LNCaP clone FGC (cell line): ENCODE measurements at places on chromosomes 7 and 10.

DNA sequence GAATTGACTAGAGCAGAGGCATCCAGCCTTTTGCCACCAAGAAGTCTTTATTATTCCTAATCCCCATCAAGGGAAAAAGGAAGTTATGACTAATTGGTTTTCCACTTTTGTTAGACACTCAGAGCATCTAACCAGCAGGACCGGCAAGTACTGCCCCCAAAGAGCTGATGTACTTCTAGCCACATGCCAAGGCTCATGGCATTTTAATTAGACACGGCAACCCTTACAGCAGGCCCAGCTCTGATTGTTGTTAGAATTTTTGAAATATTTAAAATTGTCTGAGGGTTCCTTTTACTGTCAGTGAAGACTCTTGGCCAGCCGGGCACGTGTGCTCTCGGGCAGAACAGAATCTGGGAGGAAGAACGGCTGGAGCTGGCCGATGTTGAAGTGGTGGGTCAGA is 114.8 kb downstream of the SPAG6 start:
- no peak for DNase-seq

DNA sequence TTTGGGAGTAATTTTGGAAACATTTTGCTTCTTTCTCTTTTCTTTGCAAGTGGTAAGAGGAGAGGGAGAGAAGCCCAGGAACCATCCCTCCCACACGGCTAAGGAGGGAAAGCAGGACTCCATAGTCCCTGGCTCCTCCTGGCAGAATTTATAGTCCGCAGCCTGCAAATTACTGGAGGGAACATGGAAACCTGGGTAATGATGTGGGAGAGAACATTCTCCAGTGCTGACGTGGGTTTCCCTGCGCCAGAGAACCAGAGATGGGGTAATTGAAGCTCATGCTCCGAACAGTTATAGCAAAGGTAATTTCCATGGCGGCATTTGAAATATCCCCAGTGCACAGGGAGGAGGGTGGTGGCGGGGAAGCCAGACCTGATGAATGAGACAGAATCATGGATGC is 320.4 kb downstream of the RPS24 start:
- DNase-seq: no peak

GRCh38 chr7:101804967-101805366 is 12.5 kb upstream of the CUX1 start:
- DNase-seq: no peak

DNA sequence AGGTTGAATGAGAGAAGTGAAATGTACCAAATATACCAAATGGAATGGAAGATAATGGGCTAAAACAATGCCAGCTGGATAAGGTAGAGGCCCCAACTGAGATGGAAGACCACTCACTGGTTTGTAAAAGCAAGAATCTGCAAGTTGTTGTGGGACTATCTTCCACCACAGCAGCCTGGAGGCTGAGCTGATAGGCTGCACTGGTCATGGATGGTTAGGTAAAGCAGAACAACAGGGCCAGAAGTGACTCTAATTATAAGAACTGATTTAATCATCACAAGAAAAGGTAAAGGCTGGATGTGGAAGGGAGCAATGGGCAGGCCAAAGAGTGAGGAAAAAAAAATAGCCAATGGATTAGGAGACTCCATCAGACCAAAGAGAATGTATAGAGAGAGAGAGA is 11.8 kb downstream of the TFEC start:
- DNase-seq: no peak

DNA sequence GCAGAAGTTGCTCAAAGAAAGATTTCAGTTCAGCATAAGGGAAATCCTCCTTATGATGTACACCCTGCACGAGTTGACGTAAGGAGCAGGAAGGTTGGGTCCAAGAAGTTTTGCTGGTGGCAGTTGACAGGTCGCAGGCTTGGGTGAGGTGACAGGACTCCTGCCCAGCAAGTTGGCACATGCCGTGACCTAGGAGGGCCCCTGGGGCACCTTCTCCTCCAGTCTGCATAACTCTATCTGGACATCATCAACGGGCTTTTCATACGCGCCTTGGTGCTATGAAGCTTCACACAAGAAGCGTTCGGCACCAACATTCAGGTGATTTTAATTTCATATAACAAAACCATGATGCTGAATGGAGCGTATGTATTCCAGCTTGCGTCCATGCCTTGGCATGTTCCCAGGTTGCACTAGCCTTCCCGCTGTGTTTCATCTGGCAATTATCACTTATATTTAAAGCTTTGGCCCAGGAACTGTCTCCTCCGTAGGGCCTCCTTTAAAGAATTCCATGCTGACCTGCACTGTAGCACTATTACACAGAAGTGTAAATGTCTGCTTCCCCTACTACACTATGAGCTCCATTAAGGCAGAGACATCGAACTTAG is 651.6 kb upstream of the FOXK1 start:
- no peak for DNase-seq

DNA sequence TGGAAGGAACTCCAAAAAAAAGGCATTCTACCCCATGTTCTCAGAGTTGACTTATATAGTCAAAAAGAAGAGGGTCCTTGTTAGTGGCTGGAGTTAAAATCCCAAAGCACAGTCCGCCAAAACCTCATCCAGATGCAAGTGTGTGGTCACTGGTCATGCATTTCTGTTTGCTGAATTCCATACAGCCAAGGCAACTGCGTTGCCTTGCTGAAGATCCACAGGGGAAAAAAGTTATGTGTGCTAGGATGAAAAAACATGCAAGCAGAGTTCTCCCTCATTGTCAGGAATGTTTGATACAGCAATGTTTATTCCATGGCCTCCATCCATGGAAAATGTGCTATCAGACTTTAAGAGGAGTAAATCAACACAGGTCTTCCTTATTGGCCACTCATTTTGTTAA is 213.1 kb downstream of the CREB5 start:
- DNase-seq: no peak

DNA sequence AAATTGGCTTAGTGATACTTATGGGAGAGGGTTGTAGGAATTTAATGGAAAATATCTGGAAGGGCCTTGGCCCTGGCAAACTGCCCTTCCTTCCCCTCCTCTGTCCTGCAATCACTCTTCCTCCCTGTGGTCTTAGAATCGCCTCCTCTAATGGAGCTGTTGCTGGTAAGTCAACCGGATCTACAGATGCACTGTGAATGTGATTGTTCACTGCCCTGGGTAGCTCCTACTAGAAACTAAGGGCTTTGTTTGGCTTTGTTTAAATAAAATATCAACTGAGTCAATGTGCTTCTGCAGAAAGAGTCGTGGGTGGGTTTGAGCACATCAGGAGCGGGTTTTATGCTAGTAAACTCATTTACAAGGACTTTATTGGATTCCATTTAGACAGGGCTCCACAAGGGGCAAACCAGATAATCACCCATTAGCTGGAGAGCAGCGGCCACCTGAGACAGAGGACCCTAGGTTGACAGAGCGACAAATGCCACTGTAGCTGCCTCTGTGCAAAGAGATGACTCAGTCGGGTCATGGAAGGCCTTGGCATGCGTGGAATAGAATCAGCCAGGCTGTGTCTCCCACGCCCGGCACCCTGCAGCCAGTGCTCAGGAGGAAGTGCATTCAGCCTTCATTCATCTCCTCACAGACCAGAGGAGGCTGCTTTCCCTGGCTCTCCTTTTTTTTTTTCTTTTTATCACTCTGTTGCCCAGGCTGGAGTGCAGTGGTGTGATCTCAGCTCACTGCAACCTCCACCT is 97.9 kb downstream of the GAD2 start:
- DNase-seq: no peak

- DNase-seq: no peak
These were observed 183.5 kb upstream of the INHBA start for GRCh38 chr7:41886262-41886900.

DNA sequence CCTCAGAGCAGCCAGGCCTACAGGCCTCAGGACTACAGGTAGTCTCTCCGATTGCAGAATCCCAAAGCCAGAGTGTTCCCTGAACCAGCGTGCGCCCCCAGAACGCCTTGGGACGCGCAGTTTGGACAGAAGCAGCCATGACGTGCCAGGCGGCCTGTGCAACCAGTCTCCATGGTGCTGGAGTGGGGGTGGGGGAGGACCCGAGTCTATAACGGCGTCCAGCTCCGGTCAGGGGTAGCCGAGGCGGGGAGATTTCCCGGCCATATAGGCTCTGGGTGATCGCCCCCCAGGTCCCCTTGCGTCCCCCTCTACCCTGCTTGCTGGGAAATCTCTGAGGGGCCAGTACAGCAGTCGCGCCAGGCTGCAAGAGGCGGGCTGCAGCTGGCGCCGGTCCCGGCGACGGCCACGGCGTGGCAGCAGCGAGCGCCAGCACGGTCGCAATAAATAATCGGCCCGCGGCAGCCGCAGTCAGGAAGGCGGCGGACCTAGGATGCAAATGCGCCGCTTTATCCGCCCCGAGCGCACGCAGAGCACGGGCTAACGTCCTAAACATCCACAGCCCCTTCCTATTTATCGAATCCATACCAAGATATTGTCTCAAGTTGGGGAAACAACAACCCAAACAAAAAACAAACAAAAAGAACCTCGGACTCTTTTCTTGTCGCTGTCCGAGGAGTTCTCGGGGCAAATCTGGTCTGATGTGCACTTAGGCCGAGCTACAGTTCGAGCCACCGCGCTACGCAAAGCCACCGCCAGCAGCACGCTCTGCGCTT is 1.6 kb downstream of the HOXA3 start:
- DNase-seq: no peak

- no peak for DNase-seq
These were observed 77.6 kb upstream of the MAGI2 start for GRCh38 chr7:79531116-79531515.

GRCh38 chr7:55211726-55212125 is 153.4 kb upstream of the LANCL2 start:
- no peak for DNase-seq

GRCh38 chr7:46554688-46555422 is 633.8 kb upstream of the IGFBP3 start:
- DNase-seq: no peak

GRCh38 chr7:139937715-139938114 is 108.7 kb downstream of the TBXAS1 start:
- no peak for DNase-seq

GRCh38 chr10:6247041-6247712 is 44.4 kb downstream of the PFKFB3 start:
- DNase-seq: no peak

DNA sequence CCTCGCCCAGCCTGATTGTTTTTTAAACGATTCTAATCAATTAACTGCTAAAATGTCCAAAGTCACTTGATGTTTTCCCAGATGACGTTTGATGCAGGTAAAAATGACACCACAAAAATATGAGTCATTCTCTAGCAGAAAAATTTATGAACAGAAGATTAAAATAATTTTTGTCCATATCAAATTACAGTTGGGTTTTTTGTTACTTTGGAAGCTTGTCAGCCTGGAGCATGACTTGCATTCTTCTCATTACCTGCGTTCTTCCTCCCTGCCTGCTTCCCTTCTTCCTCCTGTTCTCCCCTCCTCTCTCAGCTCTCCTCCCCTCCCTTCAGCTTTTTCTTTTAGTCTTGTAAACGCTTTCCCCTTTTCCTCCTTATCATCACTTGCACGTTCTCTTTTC is 18.7 kb downstream of the IL15RA start:
- DNase-seq: no peak

GRCh38 chr7:22577470-22578001 is 77.5 kb upstream of the STEAP1B start:
- DNase-seq: no peak
